ENCODE measurements at places on chromosomes 7 and 10.

- no peak for DNase-seq
These were observed 8.4 kb upstream of the C10orf71 start for GRCh38 chr10:49290607-49291006.

DNA sequence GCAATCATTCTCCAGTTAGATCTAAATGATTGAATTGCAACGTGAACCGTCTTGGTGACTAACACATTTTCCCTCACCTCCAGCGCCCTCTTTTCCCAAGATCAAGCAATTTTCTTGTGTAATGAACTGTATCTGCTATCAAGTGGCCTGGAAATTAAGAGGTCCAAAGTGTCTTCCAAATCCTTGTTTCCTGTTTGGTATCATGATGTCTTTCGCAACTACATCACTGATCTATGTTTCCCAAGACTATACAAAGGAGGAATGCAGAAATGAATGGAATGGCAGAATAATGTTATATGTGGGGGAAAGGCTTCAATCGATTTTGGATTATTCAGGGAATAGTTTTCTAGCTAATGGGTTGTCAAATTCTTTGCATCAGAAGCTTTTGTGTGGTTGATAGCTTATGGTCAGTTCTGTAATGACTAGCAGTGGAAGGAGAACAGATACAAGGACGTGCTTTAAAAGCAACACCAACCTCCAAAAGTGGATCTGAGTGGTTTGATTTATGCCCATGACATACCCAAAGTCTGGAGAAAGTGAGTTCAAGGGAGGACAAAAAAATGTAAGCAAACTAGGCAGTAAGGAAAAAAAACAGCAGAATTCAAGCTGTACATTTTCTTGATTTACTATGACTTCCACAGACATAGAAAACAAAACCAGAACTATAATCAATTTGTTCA is 14.6 kb upstream of the ZEB1 start:
- DNase-seq = no peak

- no peak for DNase-seq
These were observed 45.1 kb upstream of the CCNJ start for GRCh38 chr10:95998255-95998784.

DNA sequence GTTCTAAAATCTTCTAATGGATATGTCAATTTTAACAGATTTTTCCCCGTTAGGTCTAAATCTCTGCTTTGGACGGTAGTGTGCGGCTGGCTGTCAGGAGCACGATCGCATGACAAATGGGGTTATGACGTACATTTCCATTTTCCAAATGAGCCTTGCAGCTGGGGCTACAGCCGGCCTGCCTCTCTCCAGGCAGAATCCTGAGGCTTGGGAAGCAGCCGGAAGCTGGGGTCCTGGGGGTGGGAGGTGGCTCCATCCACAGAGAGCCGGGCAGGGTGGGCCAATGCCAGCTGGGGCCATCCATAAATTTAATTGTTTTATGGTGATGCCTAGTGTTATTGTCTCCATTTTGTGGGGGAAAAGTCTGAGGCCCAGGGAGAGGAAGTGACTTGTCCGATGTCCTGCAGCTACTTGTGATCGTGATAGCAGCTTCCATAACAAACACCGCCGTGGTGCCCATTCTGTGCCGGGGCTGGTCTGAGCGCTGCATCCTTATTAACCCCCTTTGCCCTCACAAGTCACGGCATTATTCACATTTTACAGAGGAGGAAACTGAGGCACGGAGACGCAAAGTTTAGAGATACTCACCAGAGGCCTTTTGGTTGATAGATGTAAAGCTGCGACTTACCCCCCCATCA is 53.0 kb upstream of the EBF3 start:
- no peak for DNase-seq

GRCh38 chr10:118807512-118808305 is 52.9 kb upstream of the CACUL1 start:
- no peak for DNase-seq

GRCh38 chr7:50973814-50974213 is 191.1 kb upstream of the GRB10 start:
- no peak for DNase-seq

- DNase-seq = no peak
These were observed 45.1 kb upstream of the MET start for GRCh38 chr7:116626886-116627285.

GRCh38 chr7:84614821-84615501 is 420.4 kb upstream of the SEMA3A start:
- no peak for DNase-seq

DNA sequence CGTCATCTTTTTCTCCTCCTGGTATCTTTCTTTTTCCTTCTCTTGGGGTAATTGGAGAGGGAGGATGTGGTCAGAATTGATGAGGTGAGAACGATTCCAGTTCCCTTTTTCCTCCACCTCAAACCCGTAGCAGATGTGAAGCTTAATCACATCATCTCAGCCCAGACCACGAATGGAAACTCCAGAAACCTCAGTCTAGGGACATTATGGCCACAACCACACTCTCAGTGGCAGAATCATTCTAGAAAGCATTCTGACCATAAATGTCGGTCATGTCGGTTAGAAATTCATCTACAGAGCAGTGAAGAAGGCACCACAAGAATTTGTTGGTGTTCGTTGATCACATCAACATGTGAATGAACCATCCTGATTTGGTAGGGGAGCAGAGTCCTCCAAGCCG is 78.7 kb downstream of the GATA3 start:
- no peak for DNase-seq

DNA sequence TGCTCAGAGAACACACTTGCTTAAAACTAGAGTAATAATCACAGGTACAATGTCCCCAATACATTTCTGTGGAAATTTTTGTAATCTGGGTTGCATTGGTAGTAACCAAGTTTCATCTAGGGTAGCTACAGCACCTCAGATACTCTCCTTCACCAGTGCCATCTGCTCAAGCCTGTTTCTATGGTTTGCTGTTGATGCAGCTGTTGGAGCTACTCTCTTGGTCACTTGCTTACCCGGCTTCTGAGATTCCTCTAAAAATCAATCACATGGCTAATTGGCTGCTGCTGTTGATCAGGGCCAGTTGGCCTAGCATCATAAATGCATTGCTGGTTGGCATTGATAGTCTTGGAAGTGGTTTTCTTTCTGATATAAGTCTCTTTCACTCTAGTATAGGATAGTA is 220.8 kb downstream of the BICC1 start:
- DNase-seq = no peak

DNA sequence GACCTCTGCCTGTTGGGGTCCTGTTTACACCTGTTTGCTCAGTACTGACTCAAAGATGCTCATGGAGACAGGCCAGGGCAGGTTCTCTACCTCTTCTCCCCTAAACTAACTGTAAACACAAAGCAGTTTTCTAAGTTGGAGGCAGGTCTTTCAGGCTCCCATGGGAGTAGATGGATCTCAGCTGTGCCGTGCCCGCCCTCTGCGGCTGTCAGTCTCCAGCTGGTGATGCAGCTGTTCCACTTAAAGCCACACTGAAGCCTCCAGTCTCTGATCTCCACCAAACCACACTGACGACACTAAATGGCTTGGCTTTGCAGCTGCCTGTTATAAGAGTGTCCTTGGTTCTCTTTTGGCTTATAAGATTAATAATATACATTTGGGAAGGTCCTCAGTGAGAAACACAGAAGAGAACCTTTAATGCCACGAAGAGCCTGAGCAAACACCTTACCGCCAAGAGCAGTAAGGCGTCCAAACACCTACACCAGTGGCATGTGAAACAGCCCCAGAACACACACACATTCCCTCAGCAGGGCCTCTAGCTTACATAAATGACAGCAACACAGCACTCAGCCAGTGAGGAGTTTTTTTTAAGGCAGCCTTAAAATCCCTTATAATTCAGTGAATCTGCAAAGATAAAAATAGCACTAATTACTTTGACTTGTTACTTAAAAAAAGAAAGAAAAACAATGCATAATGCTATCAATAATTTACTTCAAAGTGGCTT is 60.4 kb upstream of the KCNIP2 start:
- DNase-seq = no peak

DNA sequence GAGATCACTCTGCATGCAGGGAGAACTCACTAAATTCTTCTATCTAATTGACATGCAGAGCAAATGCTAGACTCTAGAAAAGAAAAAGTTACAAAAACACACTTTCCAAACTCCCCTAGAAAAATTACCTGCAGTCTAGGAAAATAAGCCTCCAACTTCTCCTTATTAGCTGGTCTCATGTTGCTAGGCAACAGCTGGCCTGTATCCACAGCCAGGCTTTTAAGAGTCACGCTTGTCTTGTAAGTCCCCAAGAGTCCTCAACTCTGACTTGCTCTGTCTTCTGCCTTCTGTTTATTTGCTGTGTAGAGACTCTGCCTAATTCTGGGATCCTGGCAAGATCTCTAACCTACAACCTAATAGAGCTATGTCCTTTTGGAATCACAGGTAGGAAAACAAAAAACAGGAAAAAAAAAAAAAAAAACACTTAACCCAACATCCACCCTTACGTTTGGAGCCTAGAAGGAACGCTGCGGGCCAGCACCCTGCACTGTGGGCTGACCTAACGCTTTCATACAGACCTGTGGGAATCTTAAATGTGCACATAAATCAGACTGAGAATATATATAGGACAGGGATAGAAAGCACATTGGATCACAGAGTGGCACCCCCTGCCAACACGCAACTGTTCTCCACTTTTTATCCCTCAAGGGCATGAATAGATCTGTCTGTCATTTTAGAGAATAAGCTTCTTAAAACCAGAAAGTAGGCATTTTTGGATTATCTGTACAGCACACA is 117.0 kb upstream of the PTPRZ1 start:
- no peak for DNase-seq

- DNase-seq = no peak
These were observed 107.1 kb upstream of the ITGB1 start for GRCh38 chr10:33065111-33065510.

DNA sequence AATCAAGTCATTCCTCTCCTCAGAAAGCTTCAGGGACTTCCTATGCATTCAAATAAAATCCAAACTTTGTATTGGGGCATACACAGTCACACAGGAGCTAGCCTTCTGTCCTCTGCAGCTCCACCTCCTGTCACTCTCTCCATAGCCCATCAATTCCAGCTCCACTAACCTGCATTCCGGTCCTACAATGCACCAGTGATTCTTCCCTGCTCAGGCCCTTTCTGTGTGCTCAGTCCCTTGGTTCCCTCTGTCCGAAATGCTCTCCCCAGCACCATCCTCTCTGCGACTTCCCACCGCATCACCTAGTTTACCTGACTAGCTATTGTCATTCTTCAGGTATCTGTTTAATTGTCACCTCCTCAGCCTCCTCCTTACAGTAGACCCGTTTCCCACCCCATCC is 26.4 kb upstream of the YAE1 start:
- no peak for DNase-seq

DNA sequence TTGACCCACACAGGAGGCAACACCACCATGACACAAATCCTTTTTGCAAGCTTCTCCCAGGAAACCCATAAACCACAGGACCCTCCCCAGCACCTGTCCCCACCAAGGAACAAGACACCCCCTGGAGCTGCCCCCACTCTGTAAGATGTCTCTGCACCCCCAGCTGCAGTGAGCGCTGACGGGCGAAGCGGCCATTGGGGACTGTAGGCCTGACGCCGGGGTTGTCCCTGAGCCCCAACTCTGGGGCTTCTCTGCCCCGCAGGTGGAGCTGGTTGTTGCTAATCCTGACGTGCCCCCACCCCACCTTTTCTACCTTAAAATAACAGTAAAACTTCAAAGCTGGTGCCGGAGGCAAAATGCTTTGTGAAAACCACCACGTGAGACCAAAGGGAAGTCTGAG is 94.7 kb upstream of the PPP2R2D start:
- no peak for DNase-seq
